ENCODE measurements at places on chromosomes 6 and 20. TPM values are rescaled to one million over a fixed set of nuclear protein-coding genes. Genes with fewer than 3 reads are reported as not detected.

GATA5 gene
- total RNA-seq, result not detected

ANGPT4 gene
- not detected for total RNA-seq

CENPW gene
- 85.8 TPM for total RNA-seq

RBM38 gene
- total RNA-seq, result 27.5 TPM

- no peak for DNase-seq
- H3K4me3 ChIP-seq, result peak overlapping the region; percentile 55
- peaks cover 28% of the 10 kb centered on the region for H3K4me1 ChIP-seq
- H3K27ac ChIP-seq, result peak overlapping the region; percentile 83
These were observed 997 bp upstream of the FBXO30 start for GRCh38 chr6:145815309-145816274.

DNA sequence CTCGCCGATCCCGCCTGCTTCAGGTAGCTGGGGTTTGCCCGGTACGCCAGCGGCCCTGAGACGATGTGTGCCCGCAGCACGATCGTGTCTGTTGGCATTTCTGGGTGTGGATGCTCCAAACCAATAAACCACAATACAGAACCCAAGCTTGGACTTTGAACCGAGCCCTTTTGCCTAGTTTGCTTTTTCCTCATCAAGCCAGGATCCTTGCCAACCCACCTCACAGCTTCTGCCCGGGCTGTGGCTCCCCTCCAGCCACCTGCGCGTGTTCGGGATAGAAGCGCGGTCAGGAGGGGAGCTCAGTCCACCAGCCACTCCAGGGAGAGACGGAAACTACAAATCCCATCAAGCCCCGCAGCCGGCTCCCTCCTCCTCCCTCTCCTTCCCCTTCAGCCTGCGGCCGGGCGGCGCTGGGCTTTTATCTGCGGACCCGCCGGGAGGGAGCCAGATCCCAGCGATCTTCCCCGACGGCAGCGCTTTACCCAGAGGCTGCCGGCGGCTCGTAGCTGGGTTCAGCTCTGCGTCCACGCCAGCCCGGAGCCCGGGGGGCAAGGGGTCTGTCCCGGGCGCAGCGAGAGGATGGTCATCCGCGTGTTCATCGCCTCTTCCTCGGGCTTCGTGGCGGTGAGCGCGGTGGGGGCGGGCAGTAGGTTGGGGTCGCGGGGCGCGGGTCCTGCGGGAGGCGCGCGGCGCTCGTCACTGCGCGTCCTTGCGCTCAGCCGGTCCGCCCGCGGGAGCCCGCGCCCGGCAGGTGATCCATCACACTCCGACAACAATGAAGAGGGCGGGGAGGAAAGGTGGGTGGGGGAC lies at the start of gene SH3BGRL2:
TSS of gene SH3BGRL2 (plus strand) at position 447 of the 810 bp plus-strand sequence. CDS start at position 580, 133 bp downstream.
- H3K4me1 ChIP-seq, result peaks cover 39% of the 10 kb centered on the region
- peak within 1 kb of the TSS; percentile 46 for H3K27ac ChIP-seq
- peak within 1 kb of the TSS; percentile 89 for H3K4me3 ChIP-seq
- H3K27me3 ChIP-seq, result no peaks in the 10 kb centered on the region
- DNase-seq, result peak; percentile 81

DNA sequence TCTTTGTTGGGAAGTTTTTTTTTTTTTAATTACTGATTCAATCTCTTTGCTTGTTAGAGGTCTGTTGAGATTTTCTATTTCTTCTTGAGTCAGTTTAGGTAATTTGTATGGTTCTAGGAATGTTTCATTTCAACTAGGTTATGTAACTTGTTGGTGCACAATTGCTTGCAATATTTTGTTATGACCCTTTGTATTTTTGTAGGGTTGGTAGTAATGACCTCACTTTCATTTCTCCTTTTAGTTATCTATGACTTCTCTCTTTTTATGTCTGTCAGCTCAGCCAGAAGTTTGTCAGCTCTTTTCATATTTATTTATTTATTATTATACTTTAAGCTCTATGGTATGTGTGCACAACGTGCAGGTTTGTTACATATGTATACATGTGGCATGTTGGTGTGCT lies 51.1 kb upstream of the SLC24A3 start:
- no peak for DNase-seq
- no peaks in the 10 kb centered on the region for H3K27me3 ChIP-seq
- H3K4me1 ChIP-seq, result no peaks in the 10 kb centered on the region
- no peak overlapping the region for H3K4me3 ChIP-seq
- H3K36me3 ChIP-seq, result no peaks in the 10 kb centered on the region
- H3K27ac ChIP-seq, result no peak overlapping the region

GRCh38 chr6:167797011-167797471 lies 29.7 kb upstream of the AFDN start:
- H3K27me3 ChIP-seq, result peaks cover 23% of the 10 kb centered on the region
- no peak for DNase-seq
- H3K27ac ChIP-seq, result no peak overlapping the region
- no peaks in the 10 kb centered on the region for H3K4me1 ChIP-seq
- H3K4me3 ChIP-seq, result peak overlapping the region; percentile 4

GRCh38 chr6:66376001-66376400 lies 669.0 kb upstream of the EYS start:
- H3K4me3 ChIP-seq, result no peak overlapping the region
- DNase-seq, result no peak
- no peak overlapping the region for H3K27ac ChIP-seq

GRCh38 chr6:41318654-41319565 lies 16.5 kb upstream of the NCR2 start:
- peak; percentile 74 for DNase-seq
- H3K27ac ChIP-seq, result peak overlapping the region; percentile 60
- peaks cover 14% of the 10 kb centered on the region for H3K27me3 ChIP-seq
- H3K4me1 ChIP-seq, result peaks cover 22% of the 10 kb centered on the region
- H3K4me3 ChIP-seq, result no peak overlapping the region
- H3K36me3 ChIP-seq, result no peaks in the 10 kb centered on the region

- H3K27me3 ChIP-seq, result no peaks in the 10 kb centered on the region
- DNase-seq, result no peak
- H3K27ac ChIP-seq, result no peak overlapping the region
- no peak overlapping the region for H3K4me3 ChIP-seq
- no peaks in the 10 kb centered on the region for H3K4me1 ChIP-seq
These were observed 71.0 kb downstream of the SSR1 start for GRCh38 chr6:7241709-7242645.

- no peaks in the 10 kb centered on the region for H3K36me3 ChIP-seq
- no peak for DNase-seq
- no peaks in the 10 kb centered on the region for H3K4me1 ChIP-seq
These were observed 152.7 kb downstream of the DLL1 start for GRCh38 chr6:170137911-170138910.
